ENCODE measurements at places on chromosomes 1 and 21.

- no peak for DNase-seq
Observed at GRCh38 chr21:33492571-33492970, 1.1 kb upstream of the DNAJC28 start.

DNA sequence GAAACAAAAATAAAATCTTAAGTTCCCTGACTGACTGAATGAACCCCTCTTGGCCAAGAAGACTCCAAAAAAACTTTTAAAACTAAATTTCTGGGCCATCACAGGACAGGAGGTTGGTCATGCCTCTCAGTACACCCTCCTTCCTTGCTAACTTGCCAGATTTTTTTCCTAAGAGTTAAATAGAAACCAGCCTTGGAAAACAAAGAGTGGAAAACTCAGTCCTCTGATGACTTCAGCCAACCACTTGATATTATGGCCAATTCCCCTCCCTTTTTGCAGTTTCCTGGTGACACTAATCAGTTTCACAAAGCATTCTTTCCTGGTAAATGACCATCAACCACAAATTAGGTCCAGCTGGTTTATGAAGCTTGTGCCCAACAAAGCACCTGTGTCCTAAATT is 134.8 kb downstream of the ZNF648 start:
- DNase-seq, result no peak

- no peak for DNase-seq
Observed at GRCh38 chr1:228358039-228358763, 48.4 kb downstream of the TRIM11 start.

DNA sequence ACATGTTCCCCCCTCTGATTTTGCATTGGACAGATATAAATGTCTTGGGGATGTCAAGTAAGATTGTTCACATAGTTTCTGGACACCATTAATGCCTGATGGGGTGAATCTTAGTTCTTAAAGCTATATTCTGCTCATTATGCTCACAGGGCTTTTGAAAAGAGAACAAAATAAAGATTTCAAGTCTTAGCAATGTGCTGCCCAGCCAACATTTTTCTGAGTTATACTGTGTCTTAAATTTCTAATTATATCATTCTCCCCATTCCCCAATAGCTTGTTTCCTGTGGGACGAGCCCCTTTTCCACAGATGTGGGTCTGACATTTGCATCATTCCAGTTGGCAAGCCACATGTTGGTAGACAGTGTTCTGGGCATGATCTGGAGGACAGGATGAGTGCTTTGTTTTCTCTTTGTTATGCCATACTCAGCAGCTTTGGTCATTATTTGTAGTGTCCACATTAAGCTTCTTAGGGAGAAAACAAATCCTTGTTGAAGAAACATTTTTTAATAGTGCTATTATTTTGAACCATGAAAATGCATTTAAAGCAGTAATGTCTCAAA is 32.8 kb downstream of the MTARC1 start:
- no peak for DNase-seq

GRCh38 chr1:9413071-9413876 is 120.6 kb downstream of the SPSB1 start:
- peak; percentile 59 for DNase-seq

GRCh38 chr1:220685879-220686278 is 4.3 kb upstream of the C1orf115 start:
- no peak for DNase-seq

DNA sequence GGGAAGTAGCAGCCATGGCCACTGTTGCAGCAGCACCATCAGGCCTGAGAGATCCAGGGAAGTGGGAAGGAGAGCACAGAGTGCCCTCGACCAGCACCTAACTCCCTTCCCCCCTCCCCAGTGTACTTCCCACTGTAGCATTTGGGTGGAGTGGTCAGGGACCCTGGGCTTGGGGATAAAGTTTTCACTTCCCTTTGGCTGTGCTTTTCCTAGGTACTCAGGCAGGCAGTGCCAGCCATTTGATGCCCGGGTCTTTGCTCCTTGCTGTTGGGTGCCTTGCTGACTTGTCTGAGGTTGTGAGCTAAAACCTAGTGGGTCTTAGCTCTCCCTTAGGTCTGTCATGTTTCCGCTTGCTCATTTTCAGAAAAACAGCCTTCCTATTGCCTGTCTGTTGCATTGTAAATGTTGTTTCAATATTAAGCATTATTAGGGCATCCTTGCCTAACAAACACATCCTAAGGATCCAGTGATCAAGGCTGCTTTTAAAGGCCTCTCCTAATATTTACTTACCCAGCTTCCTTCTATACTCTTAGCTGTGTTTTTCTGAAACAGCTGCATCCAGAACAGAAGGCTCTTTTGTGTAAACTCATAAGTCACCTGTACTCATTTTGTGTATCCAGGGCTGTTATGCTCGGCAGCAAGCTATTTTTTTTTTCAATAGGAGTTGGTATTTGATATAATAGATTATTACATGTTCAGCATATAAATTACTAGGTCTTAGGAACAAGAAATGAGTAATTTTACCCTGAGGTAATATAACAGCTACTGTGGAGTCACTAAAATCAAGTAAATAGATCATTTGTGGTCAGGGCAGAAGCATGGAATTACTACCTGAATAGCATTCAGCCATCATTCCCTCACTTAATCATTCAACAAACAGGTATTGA is 418.6 kb upstream of the PROX1 start:
- no peak for DNase-seq

DNA sequence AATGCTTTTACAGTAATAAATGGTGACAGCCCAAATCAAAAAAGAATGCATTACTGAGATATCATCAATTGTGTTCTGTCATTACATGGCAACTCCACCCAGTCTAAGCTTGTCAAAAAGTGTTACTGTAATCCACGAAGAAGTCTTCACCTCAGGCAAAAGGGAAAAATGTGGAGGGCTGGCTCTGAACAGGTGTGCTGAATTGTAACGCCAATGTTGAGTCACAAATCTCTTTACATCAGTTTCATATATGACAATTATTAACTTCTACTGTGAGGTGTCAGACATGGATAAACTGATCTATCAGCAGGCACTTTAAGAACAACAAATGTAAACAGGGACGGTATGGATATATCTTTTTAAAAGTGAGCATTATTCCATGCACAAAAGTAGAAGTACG is 98.5 kb upstream of the DMRTA2 start:
- no peak for DNase-seq

DNA sequence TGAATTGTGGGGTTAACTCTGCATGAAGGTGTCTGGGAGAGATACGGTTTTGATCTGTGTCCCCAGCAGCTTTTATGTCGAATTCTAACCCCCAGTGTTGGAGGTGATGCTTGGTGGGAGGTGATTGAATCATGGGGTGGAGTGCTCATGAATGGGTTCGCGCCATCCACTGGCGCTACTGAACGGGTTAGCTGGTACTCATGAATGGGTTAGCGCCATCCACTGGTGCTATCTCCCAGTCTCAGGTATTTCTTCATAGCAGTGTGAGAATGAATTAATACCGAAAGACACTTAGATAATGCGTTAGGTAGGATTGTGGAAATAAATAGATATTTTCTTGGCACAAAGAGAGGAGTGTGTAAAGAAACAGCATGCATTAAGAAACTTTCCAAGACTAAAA is 32.9 kb upstream of the CLDN8 start:
- no peak for DNase-seq

GRCh38 chr1:160880216-160880615 is 4.8 kb downstream of the ITLN1 start:
- DNase-seq, result no peak

- no peak for DNase-seq
Observed at GRCh38 chr1:190474010-190474409, 3.7 kb downstream of the BRINP3 start.

GRCh38 chr1:202648605-202649226 is 61.5 kb downstream of the SYT2 start:
- DNase-seq, result no peak

DNA sequence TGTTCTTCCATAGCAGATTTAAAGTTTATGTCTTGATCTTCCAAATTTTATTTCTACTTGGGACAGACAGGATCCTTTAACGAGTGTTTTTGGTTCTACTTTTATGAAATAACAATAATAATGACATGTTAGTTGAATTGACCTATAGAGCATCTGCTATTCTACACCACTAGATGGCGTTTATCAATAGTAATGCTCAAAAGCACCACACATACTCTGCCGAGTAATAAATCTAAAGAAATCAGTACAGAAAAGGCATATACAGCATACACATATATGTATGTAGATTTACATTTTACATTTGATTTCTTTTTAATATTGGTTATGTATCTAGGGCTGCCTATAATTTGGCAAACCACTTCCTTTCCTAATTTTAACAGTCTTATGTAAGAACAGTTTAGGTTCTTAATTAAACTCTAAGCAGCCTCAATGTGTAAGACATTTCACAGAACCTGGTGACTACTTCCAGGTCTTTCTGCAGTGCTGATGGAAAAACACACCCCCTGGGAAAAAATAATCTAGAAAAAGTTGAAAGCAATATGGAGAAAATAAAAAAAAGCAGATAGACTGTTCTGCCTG is 5.9 kb upstream of the SIPA1L2 start:
- DNase-seq, result no peak

DNA sequence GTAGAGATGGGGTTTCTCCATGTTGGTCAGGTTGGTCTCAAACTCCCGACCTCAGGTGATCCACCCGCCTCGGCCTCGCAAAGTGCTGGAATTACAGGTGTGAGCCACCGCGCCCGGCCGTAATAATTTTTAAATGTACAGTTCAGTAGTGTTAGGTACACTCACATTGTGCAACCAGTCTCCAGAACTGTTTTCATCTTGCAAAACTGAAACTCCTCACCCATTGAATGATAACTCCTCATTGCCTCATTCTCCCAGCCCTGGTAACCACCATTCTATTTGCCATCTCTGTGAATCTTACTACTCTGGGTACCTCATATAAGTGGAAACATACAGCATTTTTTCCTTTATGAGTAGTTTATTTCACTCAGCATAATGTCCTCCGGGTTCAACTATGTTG is 3.4 kb downstream of the NLRP3 start:
- DNase-seq, result no peak

DNA sequence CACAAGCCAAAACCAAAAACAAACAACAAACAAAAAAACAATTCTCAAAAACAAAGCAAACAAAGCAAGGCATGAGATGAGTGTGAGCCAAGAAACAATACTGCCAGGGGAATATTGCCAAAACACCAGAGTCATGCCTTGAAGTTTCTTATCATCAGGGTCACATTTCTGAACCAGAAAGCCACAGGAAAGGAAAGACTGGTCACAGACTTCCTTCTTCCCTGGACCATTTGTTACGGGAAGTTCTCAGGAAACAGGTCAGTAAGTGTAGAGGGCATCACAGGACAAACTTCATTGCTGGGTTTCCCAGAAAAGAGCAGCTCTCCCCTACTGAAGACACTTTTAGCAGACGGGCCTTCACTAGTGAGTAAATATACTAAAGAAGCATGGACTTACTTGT is 191.2 kb downstream of the GABPA start:
- no peak for DNase-seq

- no peak for DNase-seq
Observed at GRCh38 chr21:36750576-36750959, 51.7 kb downstream of the SIM2 start.

DNA sequence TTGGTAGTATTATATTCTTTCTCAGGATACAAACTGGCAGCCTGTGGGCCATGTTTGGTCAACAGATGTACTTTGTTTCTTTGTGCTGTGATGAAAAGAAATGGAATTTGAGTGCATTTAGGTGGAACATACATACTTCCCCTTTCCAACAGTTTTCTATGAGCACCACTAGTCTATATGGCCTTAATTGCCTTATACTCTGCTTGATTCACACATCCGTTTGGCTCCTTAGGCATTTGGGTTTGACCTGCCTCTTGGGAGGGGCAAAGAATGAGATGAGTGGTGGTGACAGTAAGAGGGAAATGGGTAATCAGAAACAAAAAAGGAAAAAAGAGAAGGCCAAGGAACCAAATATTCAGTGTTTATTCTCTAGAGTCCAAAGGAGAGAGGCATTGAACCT is 17.0 kb downstream of the CFAP126 start:
- no peak for DNase-seq

GRCh38 chr1:95582746-95583145 is 348.7 kb downstream of the RWDD3 start:
- no peak for DNase-seq

DNA sequence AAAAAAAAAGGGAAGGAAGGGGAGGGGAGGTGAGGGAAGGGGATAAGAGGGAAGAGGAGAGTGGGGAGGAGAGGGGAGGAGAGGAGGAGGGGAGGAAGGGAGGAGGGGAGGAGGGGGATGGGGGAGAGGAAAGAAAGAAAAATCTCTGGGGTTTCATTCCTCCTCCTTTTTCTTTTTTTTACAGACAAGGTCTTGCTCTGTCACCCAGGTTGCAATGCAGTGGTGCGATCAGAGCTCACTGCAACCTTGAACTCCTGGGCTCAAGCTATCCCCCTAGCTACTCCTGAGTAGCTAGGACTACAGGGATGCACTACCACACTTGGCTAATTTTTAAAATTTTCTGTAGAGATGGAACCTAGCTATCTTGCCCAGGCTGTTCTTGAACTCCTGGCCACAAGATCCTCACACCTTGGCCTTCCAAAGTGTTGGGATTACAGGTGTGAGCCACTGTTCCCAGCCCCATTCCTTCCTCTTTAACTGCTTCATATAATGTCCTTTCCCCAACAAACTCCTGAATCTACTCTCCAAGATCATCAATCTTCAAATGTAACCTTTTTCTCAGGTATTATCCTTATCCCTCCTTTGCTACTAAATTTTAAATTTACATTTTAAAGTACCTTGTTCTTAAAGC is 23.2 kb downstream of the GON4L start:
- no peak for DNase-seq

GRCh38 chr1:179767996-179768395 is 24.9 kb downstream of the FAM163A start:
- no peak for DNase-seq

DNA sequence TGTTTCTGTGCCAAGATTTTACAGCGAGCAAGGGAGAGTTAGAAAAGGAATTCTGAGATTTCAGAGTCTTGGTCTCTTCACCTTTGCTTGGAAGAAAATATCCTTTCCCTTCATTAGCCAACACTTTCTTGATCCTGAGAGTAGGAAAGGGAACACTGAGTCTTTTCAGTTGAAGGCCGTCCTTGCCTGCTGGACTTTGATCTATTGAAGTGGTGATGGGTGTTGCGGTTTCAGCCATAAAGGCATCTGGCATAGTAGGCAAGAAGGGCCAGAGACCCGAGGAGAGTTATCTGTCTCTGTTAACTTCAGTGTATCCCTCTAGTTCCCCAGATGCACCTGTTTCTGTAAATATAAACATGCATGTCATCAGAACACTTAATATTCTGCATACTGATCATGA is 9.7 kb downstream of the SELE start:
- no peak for DNase-seq

- DNase-seq, result peak; percentile 50
Observed at GRCh38 chr1:234154320-234155251, 218.7 kb upstream of the COA6 start.

- no peak for DNase-seq
Observed at GRCh38 chr1:51168936-51169335, 66.9 kb downstream of the C1orf185 start.

DNA sequence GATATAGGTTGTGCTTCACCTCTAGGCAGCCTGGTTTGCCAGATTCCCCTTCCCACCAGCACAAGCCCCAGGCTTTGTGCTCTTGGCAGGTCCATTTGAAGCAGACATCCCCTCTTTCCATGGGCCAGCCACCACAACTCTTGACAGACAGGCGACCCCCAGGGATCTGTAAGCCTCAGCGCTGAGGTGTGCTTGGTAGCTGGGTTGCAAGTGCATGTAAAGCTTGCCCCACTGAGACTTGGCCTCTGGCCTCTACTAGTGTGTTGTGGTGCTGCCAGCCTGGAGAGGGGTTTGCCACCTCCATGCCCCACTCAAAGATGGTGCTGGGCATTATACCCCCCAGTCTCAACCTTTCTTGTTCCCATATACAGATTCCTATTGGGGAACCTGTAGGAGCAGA is 103.9 kb downstream of the HMCN1 start:
- DNase-seq, result no peak

All from HS-5 (cell line).